CD4-positive, alpha-beta memory T cell (primary cell): ENCODE measurements at places on chromosomes 4 and X. TPM values are rescaled to one million over a fixed set of nuclear protein-coding genes. Genes with fewer than 3 reads are reported as not detected.

CTAG1B gene
- polyA plus RNA-seq = not detected

WDFY3 gene
- 1.2 TPM for polyA plus RNA-seq

CCKAR gene
- polyA plus RNA-seq = not detected

GAGE13 gene
- polyA plus RNA-seq = not detected

NEUROG2 gene
- not detected for polyA plus RNA-seq

N4BP2 gene
- 14.8 TPM for polyA plus RNA-seq

ERAS gene
- not detected for polyA plus RNA-seq

MAGEA8 gene
- not detected for polyA plus RNA-seq

DNA sequence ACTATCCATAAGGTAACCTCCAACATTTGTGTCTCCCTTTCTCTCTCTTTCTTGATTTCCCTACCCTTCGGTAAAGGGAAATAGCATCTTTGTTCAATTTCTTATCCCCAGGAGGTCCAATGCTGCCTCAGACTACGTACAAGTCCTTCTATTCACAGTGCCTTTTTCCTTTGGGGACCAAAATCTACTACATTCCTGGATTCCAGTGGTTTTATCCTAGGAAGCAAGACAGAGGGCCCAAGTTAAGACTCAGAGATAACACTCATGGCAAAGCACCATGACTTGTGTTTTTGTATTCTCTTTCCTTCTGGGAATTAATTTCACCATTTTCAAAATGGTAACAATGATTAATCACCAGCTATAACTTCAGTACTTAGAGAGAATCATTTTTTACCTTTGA lies 10.6 kb downstream of the G3BP2 start:
- no peak for DNase-seq

- no peak for DNase-seq
Measured at GRCh38 chrX:128460835-128461234, 408.6 kb upstream of the ACTRT1 start.

DNA sequence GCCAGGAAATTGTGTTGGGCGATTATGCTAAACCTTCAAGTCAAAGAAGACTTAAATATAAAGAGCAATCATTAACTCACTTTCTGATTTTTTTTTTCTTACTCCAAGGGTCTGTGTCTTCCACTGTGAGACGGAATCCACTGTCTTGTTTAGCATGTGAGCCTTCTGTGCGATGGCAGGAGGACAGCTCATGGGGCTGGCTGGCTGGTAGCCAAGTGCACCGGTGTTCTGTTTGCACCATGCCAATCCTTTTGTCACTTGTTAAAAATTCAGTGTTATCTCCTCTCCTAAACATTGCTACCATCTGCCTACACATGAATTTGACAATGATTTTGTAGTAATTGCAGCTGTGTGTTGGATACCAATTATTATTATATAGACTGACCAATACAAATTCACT lies 1056.3 kb upstream of the IGFBP7 start:
- no peak for DNase-seq

DNA sequence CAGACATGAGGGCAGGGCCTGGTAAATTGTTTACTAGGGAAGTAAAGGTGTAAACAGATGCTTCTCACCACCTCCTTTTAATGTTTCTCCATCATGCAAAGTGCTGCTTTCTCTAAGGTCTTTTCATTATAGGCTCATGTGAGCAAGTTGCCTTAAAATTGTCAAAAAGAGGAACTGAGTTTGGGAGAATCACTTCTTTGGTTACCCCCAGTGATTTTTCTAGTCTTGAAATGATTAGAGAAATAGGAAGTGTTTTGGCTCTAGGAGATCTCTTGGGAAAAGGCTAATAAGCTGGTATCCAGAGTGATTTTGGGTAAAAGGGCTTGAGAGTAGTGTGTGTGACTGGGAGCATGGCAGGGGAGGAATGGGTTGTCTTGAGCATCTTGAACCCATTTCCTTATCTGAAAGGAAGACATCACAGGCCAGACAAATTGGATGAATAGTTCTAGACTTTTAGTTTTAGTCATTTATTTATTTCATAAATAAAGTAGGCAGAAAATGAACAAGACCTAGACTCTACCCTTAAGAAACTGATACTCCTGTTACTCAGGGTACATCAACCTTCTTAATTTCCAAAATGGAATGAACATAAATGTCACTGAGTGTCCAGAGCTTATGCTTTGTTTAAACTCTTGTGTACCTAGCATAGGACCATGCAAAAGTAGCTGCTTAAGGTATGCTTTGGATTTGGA lies 14.2 kb downstream of the GRPR start:
- DNase-seq = no peak

GRCh38 chr4:48121180-48121579 lies 12.9 kb downstream of the TXK start:
- no peak for DNase-seq

DNA sequence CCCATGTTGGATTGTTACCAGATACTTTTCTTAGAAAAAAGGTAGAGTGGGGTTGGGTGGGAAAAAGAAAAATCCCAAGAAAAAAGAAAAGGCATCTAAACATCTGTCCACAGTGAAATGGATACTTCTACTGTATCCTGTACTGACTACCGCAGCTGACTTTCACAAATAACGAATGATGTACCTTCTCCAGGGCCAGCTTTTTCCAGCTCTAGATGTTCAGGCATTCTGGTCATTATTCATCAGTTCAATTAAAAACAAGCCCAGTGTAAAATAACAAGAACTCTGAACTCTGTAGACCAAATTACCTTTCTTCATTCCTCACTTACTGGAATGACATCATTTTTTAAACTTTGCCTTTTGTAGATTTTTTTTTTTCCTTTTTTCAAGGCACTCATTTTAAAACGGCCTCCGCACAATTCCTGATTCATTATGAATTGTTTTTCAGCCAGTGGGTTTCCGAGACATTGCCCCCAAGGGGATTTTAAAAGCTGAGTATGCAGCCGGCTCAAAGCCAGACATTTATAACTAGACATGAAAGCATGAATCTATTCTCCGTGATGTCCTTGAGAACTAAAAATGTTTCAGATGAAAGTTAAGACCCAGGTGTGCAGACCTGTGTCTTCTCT lies 113.5 kb downstream of the PRKX start:
- no peak for DNase-seq

DNA sequence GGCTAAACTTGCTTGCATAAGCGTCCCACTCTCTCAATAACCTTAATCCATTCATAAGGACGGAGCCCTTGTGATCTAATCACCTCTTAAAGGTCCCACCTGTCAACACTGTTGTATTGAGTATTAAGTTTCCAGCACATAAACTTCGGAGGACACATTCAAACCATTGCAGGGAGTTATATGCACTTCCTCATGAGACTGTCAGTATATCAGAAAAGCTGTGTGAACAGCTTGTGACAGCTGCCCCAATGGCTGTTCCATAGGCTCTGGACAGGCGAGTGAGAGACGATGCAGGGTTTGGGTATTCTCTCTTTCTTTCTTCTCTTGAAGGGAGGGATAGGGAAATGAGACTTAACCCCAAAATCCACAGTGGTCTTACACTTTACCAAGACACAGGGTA lies 64.2 kb upstream of the RPL34 start:
- DNase-seq = no peak

GRCh38 chrX:43682726-43683125 lies 26.6 kb downstream of the MAOA start:
- DNase-seq = no peak

GRCh38 chrX:53631156-53631555 lies 55.4 kb downstream of the HUWE1 start:
- DNase-seq = no peak

DNA sequence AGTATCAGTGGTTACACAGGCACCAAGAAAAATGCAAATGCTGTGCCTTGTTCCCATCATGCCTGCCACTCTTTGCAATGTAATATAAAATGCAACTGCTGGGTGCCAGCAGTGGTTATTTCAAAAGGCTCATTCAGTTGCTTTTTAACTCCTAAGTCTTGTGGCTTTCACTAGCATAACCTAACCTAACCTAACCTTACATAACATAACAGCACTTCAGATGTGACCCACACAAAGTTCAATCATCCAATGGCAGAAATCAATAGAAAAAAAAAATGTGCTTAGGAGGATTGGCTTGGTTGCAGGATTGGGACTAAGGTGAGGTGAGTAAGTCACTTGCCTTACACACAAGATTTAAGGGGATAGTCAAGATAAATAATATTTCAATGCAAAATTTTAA lies 60.2 kb upstream of the VMA21 start:
- DNase-seq = no peak

DNA sequence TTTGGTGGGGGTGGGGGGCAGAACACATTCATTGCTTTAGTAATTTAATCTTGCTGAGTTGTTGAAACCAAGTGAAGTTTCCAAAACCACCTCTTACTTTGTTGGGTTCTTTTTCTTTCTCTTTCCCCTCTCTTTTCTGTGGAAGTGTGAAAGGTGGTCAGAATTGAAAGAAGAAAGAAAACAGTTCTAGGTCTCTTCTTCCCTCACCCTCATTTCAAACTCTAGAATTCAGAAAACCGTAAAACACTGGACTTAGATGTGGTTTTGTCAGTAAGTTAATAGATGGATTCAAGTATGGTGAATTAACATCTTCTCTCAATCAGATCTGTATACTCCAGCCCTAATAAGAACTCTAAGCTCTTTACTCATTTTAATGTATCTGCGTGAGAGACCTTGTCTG lies 23.7 kb downstream of the PLP1 start:
- no peak for DNase-seq

GRCh38 chrX:3029129-3029528 lies 12.1 kb upstream of the ARSF start:
- no peak for DNase-seq

- DNase-seq = no peak
Measured at GRCh38 chrX:98523026-98523425, 1639.3 kb downstream of the RPA4 start.

DNA sequence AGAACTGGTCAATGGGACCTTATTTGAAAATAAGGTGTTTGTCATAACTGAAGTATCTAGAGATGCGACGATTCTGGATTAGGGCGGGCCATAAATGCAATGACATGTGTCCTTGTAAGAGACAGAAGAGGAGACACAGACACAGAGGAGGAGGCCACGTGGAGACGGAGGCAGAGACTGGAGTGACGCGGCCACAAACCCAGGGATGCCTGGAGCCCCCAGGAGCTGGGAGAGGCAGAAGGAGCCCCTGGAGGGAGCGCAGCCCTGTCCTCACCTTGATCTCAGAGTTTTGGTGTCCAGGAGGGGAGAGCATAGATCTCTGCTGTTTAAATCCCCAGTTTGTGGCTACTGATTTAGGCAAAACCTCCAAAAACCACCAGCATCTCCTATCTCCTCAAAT lies 5.0 kb downstream of the GTPBP6 start:
- DNase-seq = no peak

DNA sequence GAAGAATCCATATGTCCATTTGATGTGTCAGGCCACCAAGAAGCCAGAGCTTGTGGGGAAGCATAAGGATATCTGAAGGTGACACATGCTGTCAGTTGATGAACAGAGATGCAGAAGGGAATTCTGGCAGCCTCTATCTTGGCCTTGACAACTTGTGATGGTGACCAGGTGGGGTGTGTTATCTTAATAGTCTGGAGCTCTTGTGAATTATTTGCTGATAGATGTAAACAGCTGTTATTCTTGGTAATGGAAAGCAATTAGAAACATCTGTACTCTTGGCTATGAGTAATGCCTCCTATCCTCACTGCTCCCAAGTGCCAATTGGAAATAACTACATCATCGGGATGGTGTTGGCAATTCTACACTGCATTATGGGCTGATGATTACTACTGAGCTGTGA lies 51.9 kb downstream of the NAA11 start:
- no peak for DNase-seq

GRCh38 chr4:147789596-147789995 lies 57.7 kb downstream of the ARHGAP10 start:
- DNase-seq = no peak

GRCh38 chr4:123327846-123328429 lies 68.7 kb upstream of the SPRY1 start:
- DNase-seq = no peak

GRCh38 chr4:60619531-60620305 lies 580.4 kb upstream of the ADGRL3 start:
- no peak for DNase-seq
